Kasumi-1 (cell line): ENCODE measurements at places on chromosomes 4 and X.

- DNase-seq = no peak
These were observed 101.2 kb upstream of the ENPP6 start for GRCh38 chr4:184318852-184319251.

DNA sequence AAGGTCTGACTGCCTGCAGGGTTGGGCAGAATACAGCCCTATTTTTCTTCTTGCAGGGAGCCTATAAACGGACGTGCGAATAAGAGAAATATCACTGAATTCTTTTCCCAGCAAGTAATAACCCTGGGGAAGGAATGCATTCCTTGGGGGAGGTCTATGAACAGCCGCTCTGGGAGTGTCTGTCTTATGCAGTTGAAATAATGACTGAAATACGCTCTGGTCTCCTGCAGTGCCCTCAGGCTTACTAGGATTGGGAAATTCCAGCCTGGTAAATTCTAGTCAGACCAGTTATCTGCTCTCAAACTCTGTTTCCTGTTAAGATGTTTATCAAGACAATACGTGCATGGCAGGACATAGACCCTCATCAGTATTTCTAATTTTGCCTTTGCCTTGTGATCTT is 72.1 kb upstream of the FAM241A start:
- no peak for DNase-seq

GRCh38 chrX:130716781-130717413 is 186.1 kb downstream of the ENOX2 start:
- DNase-seq = no peak

GRCh38 chr4:79074040-79074439 is 134.8 kb upstream of the PAQR3 start:
- DNase-seq = no peak

- no peak for DNase-seq
These were observed 142.5 kb upstream of the PJA1 start for GRCh38 chrX:69307756-69308155.

GRCh38 chr4:43987331-43987944 is 461.2 kb downstream of the KCTD8 start:
- no peak for DNase-seq

DNA sequence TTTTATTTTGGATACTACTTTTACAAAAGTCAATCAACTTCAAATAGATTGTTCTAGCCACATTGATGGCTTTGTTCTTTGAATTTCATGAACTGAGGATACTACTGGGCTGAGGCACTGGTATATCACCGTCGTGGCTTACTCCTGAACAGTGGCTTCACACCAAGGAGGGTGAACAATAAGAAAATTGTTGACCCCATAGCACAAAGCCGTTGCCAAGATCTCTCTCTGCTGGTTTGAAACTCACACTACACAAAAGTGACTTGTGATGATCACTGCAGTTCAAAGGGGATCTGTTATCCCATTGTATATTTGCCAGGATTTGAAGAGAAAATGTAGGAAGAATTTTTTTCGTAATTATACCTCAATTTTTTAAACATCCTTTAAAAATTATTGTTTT is 119.6 kb downstream of the PDLIM5 start:
- no peak for DNase-seq

- DNase-seq = no peak
These were observed 12.5 kb downstream of the KLHL15 start for GRCh38 chrX:24014388-24015018.
